SJSA1 (cell line): ENCODE measurements at places on chromosomes 2 and 18. TPM values are rescaled to one million over a fixed set of nuclear protein-coding genes. Genes with fewer than 3 reads are reported as not detected.
A peak's percentile ranks its signal among the peaks of the same experiment; 100 is the strongest.

The PARD3B gene
- total RNA-seq, result 8.3 and 10.6 TPM in 2 replicates

The SP110 gene
- 13.1 and 13.9 TPM in 2 replicates for total RNA-seq

The CHRNG gene
- not detected in 2 replicates for total RNA-seq

The CELF4 gene
- not detected in 2 replicates for total RNA-seq

- H3K27ac ChIP-seq, result no peak overlapping the region
- DNase-seq, result no peak
- no peaks in the 10 kb centered on the region for H3K27me3 ChIP-seq
- no peaks in the 10 kb centered on the region for H3K36me3 ChIP-seq
Observed at GRCh38 chr2:60311524-60311923, 241.9 kb downstream of the BCL11A start.

- H3K4me1 ChIP-seq, result no peaks in the 10 kb centered on the region
- no peak overlapping the region for H3K4me3 ChIP-seq
- no peak for DNase-seq
- no peaks in the 10 kb centered on the region for H3K36me3 ChIP-seq
- no peaks in the 10 kb centered on the region for H3K27me3 ChIP-seq
- no peak overlapping the region for H3K27ac ChIP-seq
Observed at GRCh38 chr2:174428214-174428613, 32.7 kb downstream of the SCRN3 start.

DNA sequence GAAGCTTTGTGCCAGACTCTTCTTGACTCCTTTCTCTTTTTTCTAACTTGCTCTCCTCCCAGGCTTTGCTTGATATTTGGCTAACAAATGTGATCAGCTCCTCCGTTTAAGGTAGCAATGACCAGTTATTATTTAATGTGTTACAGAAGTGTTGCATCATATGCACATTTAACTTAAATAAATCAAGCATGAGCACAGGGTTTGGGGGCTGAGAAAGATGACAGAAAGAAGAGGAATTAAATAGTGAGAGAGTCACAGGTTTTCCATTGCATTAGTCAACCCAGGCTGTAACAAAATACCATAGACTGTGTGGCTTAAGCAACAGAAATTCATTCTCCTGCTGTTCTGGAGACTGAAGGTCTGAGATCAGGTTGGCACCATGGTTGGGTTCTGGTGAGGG is 343.8 kb downstream of the RPRM start:
- DNase-seq, result no peak
- H3K4me1 ChIP-seq, result no peaks in the 10 kb centered on the region

DNA sequence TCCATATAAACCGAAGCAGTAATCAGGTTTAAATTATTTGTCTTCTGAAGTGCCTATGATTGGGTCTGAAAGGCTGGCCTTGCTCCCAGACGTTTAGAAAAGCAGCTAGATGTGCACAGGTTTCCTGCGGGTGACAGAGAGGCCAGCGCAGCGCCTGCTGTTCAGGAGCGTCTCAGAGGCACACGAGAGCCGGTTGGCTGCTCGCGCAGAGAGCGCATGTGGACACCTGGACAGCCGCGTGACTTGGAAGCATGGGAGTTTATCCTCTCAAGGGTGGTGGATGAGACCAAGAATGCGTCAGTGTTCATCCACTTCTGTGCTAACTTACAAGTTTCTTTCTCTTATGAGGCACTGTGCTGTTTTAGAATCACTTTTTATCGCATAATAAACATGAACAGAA is 303.7 kb downstream of the PTGR3 start:
- no peak for DNase-seq
- H3K27me3 ChIP-seq, result no peaks in the 10 kb centered on the region
- no peaks in the 10 kb centered on the region; the same call in 1 of the 2 replicates for H3K4me1 ChIP-seq
- no peak overlapping the region for H3K27ac ChIP-seq

DNA sequence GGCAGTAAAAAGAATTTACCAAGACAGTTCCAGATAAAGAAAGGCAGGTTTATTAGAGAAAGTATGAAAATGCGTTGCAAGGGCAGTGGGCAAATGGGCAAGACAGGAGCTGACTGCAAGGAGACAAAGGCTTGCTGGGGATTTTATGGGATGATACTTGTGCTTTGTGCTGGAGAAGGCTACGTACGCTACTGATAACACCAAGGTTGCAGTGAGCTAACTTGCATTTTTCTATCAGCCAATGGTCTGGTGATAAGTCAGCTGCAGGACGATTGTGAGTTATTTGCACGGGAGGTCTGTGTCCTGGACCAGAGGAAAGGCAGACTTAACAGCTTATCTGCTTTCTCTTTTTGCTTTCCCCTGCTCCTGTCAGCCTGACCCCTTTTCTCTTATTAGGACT is 116.5 kb downstream of the PMS1 start:
- H3K36me3 ChIP-seq, result no peaks in the 10 kb centered on the region
- H3K4me1 ChIP-seq, result no peaks in the 10 kb centered on the region
- no peak overlapping the region for H3K4me3 ChIP-seq
- DNase-seq, result no peak

- no peaks in the 10 kb centered on the region for H3K36me3 ChIP-seq
- no peak overlapping the region for H3K27ac ChIP-seq
- no peaks in the 10 kb centered on the region for H3K4me1 ChIP-seq
- H3K27me3 ChIP-seq, result no peaks in the 10 kb centered on the region
Observed at GRCh38 chr18:36009214-36009613, 36.7 kb downstream of the RMP24 start.

GRCh38 chr2:168529054-168529833 is 73.2 kb downstream of the CERS6 start:
- H3K4me3 ChIP-seq, result no peak overlapping the region
- peak; percentile 8 for DNase-seq
- no peaks in the 10 kb centered on the region for H3K36me3 ChIP-seq
- peaks cover 55% of the 10 kb centered on the region for H3K4me1 ChIP-seq

DNA sequence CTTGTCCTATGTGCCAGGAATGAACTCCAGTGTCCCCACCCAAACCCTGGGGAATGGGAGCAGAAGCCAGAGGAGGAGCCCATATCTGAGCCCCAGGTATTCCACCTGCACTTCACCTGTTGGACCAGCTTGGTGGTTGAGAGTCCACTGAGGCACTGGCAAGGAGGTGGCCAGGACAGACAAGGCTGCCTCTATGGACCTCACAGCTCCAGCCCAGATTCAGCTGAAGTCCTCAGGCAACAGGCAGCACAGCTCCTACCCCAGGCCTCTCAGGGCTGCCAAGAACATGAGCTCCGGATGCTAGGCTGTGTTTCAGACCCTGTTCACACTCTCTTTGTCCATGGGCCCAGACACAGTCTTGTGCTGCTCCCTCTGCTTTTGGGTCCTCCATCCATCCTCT is 2.9 kb upstream of the IL1F10 start:
- H3K36me3 ChIP-seq, result no peaks in the 10 kb centered on the region
- no peak overlapping the region for H3K27ac ChIP-seq
- H3K4me3 ChIP-seq, result no peak overlapping the region
- H3K27me3 ChIP-seq, result peaks cover 3% of the 10 kb centered on the region

GRCh38 chr18:35835366-35835765 is 137.1 kb upstream of the RMP24 start:
- no peaks in the 10 kb centered on the region for H3K4me1 ChIP-seq
- no peaks in the 10 kb centered on the region for H3K36me3 ChIP-seq

- peaks cover 31% of the 10 kb centered on the region for H3K4me1 ChIP-seq
- no peaks in the 10 kb centered on the region for H3K27me3 ChIP-seq
- H3K36me3 ChIP-seq, result no peaks in the 10 kb centered on the region
- no peak overlapping the region for H3K27ac ChIP-seq
Observed at GRCh38 chr18:42275138-42275535, 320.1 kb downstream of the PIK3C3 start.

- H3K36me3 ChIP-seq, result no peaks in the 10 kb centered on the region
- H3K4me3 ChIP-seq, result no peak overlapping the region
- no peaks in the 10 kb centered on the region for H3K4me1 ChIP-seq
- peaks cover 46% of the 10 kb centered on the region for H3K27me3 ChIP-seq
Observed at GRCh38 chr18:11733031-11733430, 44.0 kb downstream of the GNAL start.

DNA sequence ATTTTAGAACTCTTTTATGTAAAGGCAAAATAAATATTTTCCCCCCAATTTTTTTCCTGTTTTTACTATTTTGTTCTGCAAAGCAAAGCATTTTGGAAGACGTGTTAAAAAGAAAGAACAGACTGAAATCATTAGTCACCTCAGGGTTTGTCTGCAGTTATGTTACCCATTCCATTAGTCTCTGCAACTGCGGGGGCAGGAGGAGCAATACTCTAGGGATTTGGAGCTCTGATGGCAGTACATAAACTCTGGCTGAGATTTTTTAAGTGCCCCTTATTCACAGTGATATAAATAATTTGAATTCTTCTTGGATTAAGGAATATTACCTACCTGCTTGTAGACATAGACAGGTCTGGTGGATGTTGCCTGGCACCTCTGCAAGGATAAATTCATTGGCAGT is 88.0 kb upstream of the CELF4 start:
- no peaks in the 10 kb centered on the region for H3K4me1 ChIP-seq
- no peaks in the 10 kb centered on the region for H3K27me3 ChIP-seq
- no peak overlapping the region for H3K27ac ChIP-seq
- no peaks in the 10 kb centered on the region for H3K36me3 ChIP-seq
